Activated T-cell treated with anti-CD3 and anti-CD28 coated beads for 1 hour (primary cell): ENCODE measurements at places on chromosomes 1 and 21.

DNA sequence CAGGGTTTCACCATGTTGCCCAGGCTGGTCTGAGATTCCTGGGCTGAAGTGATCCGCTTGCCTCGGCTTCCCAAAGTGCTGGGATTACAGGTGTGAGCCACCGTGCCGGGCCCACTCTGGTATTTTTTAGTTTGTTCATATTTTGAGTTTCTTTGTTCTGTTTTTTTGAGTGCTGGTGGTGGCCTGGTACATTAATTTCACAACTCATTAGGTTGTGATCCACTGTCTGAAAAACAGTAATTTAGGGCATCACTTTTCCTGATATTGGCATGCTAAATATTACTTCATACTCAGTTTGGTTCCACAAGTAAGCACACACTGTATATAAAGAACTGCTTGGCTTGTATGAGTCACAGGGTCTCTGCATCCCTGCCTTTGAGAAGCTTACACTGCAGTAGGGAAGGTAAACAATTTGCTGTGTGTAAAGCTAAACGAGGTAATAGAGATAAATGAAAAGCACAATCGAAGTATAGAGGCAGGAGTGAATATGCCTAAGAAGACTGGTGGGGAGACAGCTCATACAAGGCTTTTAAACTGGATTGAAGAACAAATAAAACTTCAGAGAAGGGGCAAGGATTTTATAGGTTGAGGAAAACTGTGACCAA, 7.7 kb downstream of the SNX27 start:
- DNase-seq = no peak

GRCh38 chr1:53919675-53920066, 25.7 kb downstream of the DIO1 start:
- no peak for DNase-seq

DNA sequence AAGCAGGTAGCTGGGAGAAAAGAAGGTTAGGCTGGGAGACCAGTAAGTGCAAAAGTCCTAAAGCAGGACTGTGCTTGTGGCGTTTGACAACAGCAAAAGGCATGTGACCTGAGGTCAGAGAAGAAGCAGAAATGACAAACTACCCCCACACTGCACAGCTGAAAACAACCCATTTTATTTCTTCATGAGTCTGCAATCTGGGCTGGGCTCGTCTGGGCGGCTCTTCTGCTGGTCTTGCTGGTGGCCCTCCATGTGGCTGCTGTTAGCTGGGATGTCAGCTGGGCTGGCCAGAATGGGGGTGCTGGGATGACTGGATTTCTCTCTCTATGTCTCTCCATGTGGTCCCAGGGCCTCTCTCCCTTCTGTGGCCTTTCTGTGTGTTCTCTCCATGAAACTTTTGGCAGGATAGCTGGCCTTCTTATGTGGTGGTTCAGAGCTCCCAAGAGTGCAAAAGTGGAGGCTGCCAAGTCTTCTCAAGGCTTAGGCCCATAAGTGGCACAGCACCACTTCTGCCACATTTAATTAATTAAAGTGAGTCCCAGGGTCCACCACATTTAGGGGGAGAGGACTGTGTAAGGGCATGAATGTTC, 128.6 kb downstream of the RIPK4 start:
- no peak for DNase-seq

DNA sequence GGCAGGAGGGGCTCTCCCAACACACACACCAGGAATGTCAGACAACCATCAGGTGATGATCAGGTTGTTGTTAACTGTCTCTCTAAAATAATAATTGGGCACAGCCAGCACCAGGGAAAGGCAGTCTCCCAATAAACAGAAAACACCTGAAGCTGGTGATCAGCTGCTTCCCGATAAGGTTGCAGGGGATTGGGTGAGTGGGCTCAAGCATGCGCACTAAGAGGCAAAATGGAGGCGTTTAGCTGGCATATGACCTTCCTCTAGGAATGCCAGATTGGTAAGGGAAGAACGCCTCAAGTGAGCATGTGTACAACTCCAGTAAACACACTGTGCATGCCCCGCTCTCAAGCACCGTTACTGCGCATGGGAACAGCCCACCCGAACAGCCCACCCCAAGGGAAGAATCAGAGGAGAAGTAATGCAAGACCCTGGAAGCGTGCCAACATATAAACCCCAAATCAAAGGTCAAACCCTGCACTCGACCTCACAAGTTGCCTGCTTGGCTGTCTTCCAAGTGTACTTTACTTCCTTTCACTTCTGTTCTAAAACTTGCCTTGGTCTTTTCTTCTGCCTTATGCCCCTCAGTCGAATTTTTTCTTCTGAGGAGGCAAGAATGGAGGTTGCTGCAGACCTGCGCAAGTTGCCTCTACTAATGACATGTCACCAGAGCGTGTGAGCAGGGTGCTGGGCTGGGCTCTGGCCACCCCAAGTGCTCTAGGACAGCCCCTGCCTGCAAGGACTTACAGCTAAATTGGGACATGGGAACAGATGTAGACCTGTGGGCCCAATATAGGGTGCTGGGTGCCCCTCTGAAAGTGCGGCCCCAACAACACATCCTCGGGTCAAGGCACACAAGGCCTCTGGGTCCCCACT, 200.8 kb downstream of the RHOU start:
- DNase-seq = no peak

DNA sequence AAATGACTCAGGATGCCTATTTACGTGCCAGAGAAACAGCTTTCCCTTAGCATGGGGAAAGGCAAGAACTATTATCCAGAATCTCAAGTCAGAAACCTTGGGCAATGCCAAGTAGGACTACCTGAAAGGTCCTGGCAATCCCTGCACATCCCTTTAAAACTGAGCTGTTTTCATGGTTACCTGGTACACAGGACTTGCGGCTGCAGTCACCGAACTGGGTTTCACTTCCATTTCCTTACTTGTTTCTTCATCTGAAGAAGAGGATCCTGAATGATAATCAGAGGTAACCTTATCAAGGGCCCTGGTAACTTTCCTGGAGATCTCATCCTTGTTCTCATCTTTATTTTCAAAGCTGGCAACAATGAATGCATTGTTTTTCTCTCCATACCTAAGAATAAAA, 14.3 kb downstream of the BTG3 start:
- DNase-seq = no peak

DNA sequence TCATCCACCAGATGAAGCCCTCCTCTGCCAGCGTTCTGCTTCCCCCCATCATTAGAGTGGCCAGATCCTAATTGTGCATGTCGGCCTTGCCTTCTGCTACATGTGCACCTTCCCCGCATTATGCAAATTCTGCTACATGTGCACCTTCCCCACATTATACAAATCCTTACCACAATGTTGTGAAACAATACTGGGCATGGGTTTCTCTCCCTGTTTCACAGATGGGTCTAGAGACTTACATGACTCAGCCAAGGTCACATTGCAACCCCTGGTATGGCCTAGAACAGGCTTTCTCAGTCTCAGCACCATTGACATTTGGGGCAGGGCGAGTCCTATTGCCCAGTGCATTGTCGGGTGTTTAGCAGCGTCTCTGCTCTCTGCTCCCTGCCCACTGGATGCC, 1.0 kb upstream of the CELA2A start:
- no peak for DNase-seq

GRCh38 chr21:45823100-45823681, 158.4 kb upstream of the COL6A1 start:
- DNase-seq = no peak

DNA sequence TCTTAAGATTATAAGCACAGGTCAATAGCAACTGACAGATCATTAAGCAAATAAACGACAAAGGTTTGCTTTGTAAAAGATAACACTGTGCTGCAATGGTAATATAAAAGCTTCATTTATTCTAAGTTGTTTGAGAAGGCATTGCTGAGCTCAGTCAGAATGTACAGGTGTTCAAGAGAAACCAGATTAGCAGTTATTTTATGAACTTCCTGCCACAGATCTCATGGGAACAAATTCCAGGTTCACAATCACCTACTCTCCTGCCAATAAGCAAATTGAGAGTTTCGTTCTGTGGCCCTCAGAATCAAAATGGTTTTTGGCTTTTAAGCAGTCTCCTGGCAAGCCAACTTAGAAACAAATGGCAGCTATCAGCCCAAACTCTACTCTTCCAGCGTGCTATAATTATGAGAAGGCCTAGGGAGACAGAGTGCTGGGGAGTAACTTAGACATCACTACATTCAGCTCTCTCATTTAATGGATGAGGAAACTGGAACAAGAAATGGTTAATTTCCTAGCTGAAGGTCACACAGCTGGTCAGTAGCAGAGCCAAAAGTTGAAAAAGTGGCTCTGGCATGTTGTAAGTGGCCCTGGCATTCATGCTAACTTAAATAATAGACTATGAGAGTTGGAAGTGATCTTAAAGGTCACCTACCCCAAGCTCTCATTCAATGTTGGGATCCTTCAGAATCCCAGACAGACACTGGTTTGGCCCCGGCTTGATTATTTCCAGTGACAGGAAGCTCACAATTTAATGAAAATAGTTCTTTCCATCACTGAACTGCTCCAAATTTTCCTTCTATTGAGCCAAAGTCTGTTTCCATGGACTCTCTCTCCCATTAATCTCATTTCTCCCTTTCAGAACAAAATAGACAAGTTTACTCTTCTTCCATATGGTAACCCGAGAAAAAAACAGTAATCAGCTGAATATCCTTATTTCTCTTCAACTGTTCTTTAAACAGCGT, 82.6 kb upstream of the EDEM3 start:
- DNase-seq = no peak
